ENCODE measurements at places on chromosomes 4 and X. TPM values are rescaled to one million over a fixed set of nuclear protein-coding genes. Genes with fewer than 3 reads are reported as not detected.

DNA sequence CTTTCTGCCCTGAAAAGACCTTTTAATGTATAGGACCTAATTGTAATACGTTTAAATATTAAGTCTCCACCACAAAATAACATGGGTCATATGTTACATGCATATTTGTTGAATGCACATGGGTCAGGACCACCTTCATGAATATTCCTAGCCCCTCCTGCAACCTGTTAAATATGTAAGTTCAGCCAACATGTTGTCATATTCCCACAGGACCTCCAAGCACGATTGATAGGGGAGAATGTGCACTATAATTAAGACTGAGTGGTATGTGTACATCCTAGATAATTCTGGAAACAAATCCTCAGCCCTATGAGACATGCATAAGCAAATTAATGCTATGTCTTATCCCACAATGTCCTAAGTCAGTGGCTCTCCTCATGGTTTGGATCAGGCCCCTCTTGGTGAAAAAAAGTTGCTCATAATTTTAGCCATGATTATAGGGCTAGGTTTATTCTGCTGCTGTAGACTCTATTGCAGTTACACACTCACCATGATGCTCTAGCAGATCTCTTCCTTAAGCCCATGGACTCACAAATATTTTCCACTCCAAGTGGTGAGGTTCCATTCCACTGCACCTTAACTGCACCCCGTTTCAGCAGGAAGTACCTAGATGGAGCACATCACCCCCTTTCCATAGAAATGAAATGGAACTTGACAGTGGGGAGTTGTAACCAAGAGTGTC is 10.2 kb downstream of the TIGD2 start:
- no peak overlapping the region for H3K27ac ChIP-seq
- no peaks in the 10 kb centered on the region for H3K36me3 ChIP-seq
- no peak overlapping the region for H3K4me3 ChIP-seq
- no peak for DNase-seq

- H3K4me3 ChIP-seq = peak overlapping the region; percentile 89
- DNase-seq = no peak
- peaks cover 7% of the 10 kb centered on the region for H3K4me1 ChIP-seq
- H3K36me3 ChIP-seq = peaks cover 23% of the 10 kb centered on the region
Observed at GRCh38 chrX:100819534-100819836, 706 bp upstream of the CSTF2 start.

DNA sequence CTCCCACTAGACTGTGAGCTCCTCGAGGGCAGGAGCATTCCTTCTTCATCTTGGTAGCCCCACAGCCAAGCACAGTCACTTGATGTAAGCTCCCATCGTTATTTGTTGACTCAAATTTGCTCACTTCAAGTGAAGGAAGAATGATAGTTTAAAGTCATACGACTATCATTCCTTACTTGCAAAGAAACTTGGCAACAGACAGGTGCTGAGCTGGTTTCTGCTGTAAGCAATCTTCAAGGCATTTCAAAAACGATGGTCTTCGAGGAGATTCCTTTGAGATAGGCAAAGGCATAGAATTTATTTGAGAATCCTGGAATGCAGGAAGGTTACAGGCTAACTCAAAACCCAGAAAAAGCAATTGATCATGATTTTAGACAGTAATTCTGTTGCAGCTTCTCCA is 64.8 kb downstream of the QDPR start:
- H3K36me3 ChIP-seq = no peaks in the 10 kb centered on the region
- no peaks in the 10 kb centered on the region for H3K27me3 ChIP-seq
- H3K4me3 ChIP-seq = no peak overlapping the region
- H3K27ac ChIP-seq = no peak overlapping the region

DNA sequence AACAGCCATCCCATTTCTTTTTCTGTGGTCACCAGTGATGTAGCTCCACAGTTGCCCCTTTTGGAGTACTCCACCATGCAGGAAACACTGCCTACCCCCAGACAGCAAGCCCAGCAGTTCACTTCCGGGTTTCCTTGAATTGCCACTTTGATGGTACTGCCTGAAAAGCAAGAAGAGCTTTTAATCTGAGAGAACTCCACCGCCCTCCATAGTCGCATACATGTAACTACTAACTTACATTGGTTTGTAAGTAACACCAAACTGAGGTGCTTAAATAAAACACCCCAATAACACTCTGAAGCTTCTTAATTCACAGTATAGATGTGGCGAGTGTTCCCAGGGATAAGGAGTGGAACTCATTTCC is 53.6 kb upstream of the HPSE start:
- H3K36me3 ChIP-seq = no peaks in the 10 kb centered on the region
- H3K27ac ChIP-seq = peak overlapping the region; percentile 53
- DNase-seq = peak; percentile 67
- no peak overlapping the region for H3K4me3 ChIP-seq

- H3K27me3 ChIP-seq = no peaks in the 10 kb centered on the region
- H3K27ac ChIP-seq = no peak within 1 kb of the TSS
- no peaks in the 10 kb centered on the region for H3K4me1 ChIP-seq
- no peak for DNase-seq
Observed at GRCh38 chrX:140709421-140709846, at the start of gene LINC00632. Gene LINC00632, plus strand, starts transcription at chrX:140709759.

DNA sequence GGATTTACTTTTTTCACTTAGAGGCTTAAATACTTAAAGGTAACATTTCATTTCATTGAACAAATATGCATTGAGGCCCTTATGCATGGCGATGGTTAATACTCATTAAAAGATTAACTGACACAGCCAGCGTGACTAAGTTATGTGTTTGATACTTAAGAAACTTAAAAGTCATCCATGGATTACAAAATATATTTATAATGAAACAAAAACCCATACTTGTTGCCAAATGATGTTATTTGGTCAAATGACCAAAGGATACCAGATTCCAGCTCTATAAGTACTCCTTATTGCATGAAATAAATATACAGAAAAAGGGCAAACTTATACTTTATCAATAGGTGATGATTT is 26.7 kb downstream of the ZNF330 start:
- H3K27me3 ChIP-seq = peaks cover 4% of the 10 kb centered on the region
- H3K4me1 ChIP-seq = peaks cover 4% of the 10 kb centered on the region
- no peaks in the 10 kb centered on the region for H3K36me3 ChIP-seq
- no peak overlapping the region for H3K4me3 ChIP-seq

DNA sequence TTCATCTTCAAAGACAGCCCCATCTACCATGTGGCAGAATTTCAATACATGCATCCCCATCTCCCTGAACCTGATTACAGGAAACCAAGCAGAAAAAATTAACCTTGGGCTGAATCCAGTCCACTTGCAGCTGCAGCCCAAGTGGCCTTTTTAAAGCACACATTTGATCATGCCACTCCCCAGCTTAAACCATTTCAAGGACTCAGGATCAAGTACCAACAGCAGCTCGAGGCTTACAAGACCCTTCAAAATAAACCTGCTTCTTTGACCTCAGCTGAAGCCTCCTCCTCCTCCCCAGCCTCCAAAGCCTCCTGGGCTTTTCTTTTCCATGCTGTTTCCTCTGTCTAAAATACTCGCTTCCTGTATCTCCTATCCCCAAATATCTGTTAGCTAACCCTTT is 50.7 kb upstream of the KIT start:
- H3K36me3 ChIP-seq = no peaks in the 10 kb centered on the region
- no peak overlapping the region for H3K27ac ChIP-seq
- no peak overlapping the region for H3K4me3 ChIP-seq
- no peaks in the 10 kb centered on the region for H3K27me3 ChIP-seq
- H3K4me1 ChIP-seq = no peaks in the 10 kb centered on the region

GRCh38 chr4:186118582-186118981 is 14.1 kb downstream of the FAM149A start:
- DNase-seq = no peak
- H3K36me3 ChIP-seq = no peaks in the 10 kb centered on the region
- no peak overlapping the region for H3K27ac ChIP-seq
- no peaks in the 10 kb centered on the region for H3K4me1 ChIP-seq
- H3K27me3 ChIP-seq = peaks cover 15% of the 10 kb centered on the region

GRCh38 chr4:183360161-183360919 is 38.1 kb upstream of the CLDN24 start:
- H3K4me1 ChIP-seq = no peaks in the 10 kb centered on the region
- DNase-seq = no peak
- H3K27me3 ChIP-seq = no peaks in the 10 kb centered on the region

- H3K27ac ChIP-seq = peak overlapping the region; percentile 36
- peaks cover 7% of the 10 kb centered on the region for H3K36me3 ChIP-seq
Observed at GRCh38 chrX:124010157-124010556, 48.7 kb downstream of the STAG2 start.

GRCh38 chr4:151522866-151523519 is 114.0 kb downstream of the FHIP1A start:
- DNase-seq = no peak
- H3K27ac ChIP-seq = no peak overlapping the region
- peaks cover 1% of the 10 kb centered on the region for H3K27me3 ChIP-seq

DNA sequence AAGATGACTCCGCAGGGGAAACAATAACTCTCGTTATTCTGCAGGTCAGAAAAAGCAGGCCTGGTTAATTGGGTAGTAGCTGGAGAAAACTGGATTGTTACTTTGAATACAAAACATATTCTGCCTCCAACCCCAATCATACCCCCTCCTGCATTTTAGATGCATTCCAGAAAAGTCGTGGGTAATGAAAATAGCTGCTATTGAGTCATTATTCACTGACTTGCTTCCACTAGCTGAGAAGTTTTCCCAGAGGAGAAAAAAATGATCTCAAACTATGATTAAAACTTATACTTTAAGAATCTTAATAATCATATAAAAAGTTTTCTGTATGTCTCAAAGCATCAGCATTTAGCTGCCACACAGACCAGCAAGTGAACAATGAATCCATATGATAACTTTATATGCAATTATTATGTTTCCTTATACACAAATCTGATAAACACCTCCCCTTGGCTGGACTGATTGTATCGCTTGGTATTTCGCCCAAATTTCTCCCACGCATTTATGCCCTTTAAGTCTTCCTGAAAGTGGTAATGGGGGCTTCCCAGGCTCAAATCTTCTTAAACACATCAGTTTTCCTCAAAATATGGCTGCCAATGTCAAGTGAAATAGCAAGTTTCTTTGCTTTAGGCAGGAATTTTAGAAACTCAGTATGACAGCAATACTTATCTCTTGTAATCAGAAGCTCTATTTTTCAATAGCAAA is 181.0 kb downstream of the LDB2 start:
- no peaks in the 10 kb centered on the region for H3K36me3 ChIP-seq
- H3K4me3 ChIP-seq = no peak overlapping the region
- no peaks in the 10 kb centered on the region for H3K4me1 ChIP-seq
- no peak for DNase-seq

DNA sequence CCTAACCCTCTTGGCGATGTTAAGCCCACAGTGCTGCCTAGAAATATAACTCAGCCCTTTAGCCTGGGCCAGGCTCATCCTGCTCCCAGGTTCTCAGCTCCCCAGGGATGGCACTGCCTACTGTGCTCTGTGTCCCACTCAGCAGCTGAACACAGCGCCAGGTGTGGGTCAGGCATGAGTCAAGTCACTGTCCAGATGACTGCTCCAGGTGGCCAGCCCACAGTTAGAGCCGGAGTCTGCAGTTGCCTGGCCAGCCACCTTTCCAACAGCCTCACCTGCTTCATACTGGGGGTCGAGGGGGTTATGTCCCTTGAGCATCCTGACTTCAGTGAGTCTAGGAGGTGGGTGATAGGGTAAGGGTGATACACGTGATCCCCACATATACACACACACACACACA is 48.4 kb downstream of the TBC1D14 start:
- H3K4me3 ChIP-seq = no peak overlapping the region
- no peak overlapping the region for H3K27ac ChIP-seq
- H3K27me3 ChIP-seq = no peaks in the 10 kb centered on the region
- DNase-seq = no peak
- peaks cover 46% of the 10 kb centered on the region for H3K4me1 ChIP-seq

- no peak overlapping the region for H3K27ac ChIP-seq
- no peaks in the 10 kb centered on the region for H3K27me3 ChIP-seq
- H3K4me1 ChIP-seq = no peaks in the 10 kb centered on the region
- DNase-seq = no peak
Observed at GRCh38 chr4:122249357-122249756, 97.2 kb downstream of the BLTP1 start.

DNA sequence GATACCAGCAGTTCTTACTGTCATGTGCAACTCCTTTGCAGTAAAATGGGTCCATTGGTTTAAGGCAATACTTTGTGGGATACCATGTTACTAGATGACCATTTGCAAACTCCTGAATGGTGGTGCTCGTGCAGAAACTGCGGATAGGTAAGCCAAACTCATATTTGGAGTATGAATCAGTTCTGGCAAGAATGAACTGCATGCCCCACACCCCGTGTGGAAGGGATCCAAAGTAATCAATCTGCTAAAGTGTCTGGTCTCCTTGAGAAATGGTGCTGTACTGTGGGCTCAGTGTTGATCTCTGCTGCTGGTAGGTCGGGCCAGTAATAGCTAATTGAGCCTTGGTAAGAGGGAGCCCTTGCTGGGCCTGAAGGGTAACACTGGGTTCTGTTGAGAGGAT is 4.2 kb upstream of the TAB3 start:
- DNase-seq = no peak
- H3K27ac ChIP-seq = no peak overlapping the region

DNA sequence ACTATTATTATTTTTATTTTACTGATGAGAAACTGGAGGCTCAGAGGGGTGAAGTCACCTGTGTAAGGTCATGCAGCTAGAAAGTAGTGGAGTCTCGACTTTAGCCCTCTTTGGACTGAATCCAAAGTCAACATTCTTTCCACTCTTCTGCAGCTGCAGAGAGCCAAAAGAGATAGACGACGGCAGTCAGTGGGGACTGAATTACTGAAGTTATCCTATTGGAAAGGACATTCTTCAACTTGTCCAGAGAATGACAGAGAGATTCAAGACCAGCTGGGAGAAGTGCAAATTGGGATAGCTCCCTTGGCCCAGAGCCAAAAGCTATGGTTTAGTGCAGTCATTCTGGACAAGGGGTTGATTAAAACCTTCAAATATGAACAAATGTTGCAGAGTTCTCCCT is 42.5 kb downstream of the VGLL1 start:
- H3K27me3 ChIP-seq = no peaks in the 10 kb centered on the region
- no peak overlapping the region for H3K4me3 ChIP-seq
- no peak overlapping the region for H3K27ac ChIP-seq
- DNase-seq = no peak

Gene TLR8
- total RNA-seq = not detected

Gene HTN3
- total RNA-seq = not detected

Gene NPY5R
- total RNA-seq = not detected

Gene ZRSR2
- total RNA-seq = 14.7 TPM

Gene ZNF157
- total RNA-seq = 1.0 TPM

Gene GPR78
- not detected for total RNA-seq

Gene MAGEA8
- total RNA-seq = not detected

Gene PDE6B
- total RNA-seq = 13.9 TPM

Gene ZDHHC9
- 10.4 TPM for total RNA-seq

Gene REELD1
- total RNA-seq = 0.11 TPM

Gene CXCL3
- total RNA-seq = not detected
